ENCODE measurements at places on chromosomes 5 and 9.
A peak's percentile ranks its signal among the peaks of the same experiment; 100 is the strongest.

GRCh38 chr9:136670576-136671253, 8.0 kb downstream of the EGFL7 start:
- H3K4me1 ChIP-seq: peaks cover 9% of the 10 kb centered on the region
- no peaks in the 10 kb centered on the region for H3K27me3 ChIP-seq

DNA sequence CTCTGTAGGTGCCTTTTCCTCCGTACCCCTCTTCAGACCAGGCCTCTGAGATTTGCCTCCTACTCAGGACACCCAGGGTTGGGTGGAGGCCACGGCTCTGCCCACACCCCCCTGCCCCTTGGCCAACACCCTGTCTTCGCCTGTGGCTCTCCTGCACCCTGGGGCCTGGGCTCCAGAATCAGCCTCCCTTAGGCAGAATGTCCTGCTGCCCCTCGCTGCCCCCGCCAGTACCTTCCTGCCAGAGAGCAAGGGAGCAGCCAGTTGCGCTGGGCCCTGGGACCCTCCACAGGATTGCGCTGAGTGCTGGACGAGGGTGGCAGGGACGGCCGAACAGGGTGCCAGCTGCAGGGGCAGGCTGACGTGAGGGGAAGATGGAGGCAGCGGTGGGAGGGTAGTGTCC, 53.5 kb downstream of the COL5A1 start:
- H3K4me3 ChIP-seq: no peak overlapping the region
- no peaks in the 10 kb centered on the region for H3K27me3 ChIP-seq
- H3K36me3 ChIP-seq: no peaks in the 10 kb centered on the region
- DNase-seq: no peak

DNA sequence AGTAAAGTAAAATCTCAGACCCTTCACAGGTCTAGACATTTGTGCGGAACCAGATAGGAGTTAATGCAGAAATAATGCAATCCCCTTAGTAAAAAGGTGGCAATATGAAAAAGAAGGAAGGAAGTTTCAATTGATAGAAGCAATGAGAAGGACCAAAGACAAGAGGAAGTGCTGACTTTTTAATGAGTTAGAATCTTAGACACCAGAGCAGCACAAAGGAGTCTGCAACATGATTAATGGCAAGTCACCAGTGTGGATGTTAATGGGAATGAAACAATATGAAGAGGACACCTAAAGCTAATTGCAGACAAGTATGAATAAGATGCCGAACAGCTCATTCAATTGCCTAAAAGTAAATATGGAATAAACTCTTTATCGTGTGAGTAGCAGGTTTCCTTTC, 50.9 kb downstream of the MEGF9 start:
- peaks cover 9% of the 10 kb centered on the region for H3K36me3 ChIP-seq
- peaks cover 16% of the 10 kb centered on the region for H3K4me1 ChIP-seq
- H3K27me3 ChIP-seq: no peaks in the 10 kb centered on the region
- no peak overlapping the region for H3K4me3 ChIP-seq
- H3K27ac ChIP-seq: no peak overlapping the region

GRCh38 chr5:180137401-180138213, 66.0 kb upstream of the RNF130 start:
- H3K4me1 ChIP-seq: peaks cover 15% of the 10 kb centered on the region
- H3K4me3 ChIP-seq: no peak overlapping the region
- DNase-seq: no peak
- H3K27ac ChIP-seq: no peak overlapping the region
- H3K27me3 ChIP-seq: no peaks in the 10 kb centered on the region

GRCh38 chr9:36922548-36922947, 111.5 kb downstream of the PAX5 start:
- no peak overlapping the region for H3K4me3 ChIP-seq
- H3K27me3 ChIP-seq: no peaks in the 10 kb centered on the region

- peak overlapping the region; percentile 70 for H3K4me3 ChIP-seq
- H3K36me3 ChIP-seq: no peaks in the 10 kb centered on the region
- DNase-seq: no peak
- H3K4me1 ChIP-seq: peaks cover 3% of the 10 kb centered on the region
Measured at GRCh38 chr9:69760278-69760610, 433 bp upstream of the PTAR1 start.

DNA sequence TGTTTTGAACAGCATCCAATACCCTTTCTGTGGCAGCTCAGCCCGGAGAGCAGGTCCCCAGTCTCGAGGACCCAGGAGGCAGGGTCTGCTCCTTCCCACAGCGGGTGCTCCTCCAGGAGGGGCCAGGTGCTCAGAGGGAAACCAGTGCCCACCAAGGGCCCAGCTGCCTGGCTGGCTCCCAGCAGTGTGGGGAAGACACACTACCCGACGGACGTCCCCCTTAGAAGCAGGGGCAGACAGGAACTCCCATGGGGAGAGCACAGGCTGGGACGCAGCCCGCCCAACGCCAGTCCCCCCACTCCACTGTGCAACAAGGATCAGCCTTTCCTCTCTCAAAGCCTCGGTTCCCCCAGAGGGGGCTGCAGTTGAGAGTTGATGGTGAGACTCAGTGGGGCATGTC, 57.6 kb downstream of the ADAMTS2 start:
- H3K27me3 ChIP-seq: no peaks in the 10 kb centered on the region
- no peak for DNase-seq

DNA sequence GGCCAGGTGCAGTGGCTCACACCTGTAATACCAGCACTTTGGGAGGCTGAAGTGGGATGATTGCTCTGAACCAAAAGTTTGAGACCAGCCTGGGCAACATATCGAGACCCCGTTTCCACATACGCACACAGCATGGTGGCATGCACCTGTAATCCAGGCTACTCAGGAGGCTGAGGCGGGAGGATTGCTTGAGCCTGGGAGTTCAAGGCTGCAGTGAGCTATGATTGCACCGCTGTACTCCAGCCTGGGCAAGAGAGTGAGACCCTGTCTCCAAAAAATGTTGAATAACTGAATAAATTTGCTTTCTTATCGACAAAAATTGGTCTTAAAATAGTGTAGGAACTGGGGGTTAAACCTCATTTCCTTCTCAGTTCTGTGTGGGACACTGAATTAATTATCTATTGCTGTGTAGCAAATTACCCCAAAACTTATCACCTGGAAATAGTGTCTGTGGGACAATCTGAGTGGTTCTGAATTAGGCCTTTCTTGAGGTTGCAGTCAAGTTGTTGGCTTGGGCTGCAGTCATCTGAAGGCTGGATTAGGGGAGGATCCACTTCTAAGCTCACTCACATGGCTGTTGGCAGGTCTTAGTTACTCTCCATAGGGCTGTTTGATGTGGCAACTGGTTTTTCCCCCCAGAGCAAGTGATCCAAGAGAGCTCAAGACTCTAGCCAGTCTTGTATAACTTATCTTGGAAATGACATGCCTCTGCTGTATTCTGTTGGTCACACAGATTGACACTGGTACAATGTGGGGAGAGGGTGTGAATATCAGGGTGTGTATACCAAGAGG, 2.0 kb downstream of the SNX30 start:
- DNase-seq: no peak
- no peaks in the 10 kb centered on the region for H3K27me3 ChIP-seq
- H3K4me3 ChIP-seq: no peak overlapping the region
- H3K36me3 ChIP-seq: no peaks in the 10 kb centered on the region
- H3K27ac ChIP-seq: no peak overlapping the region

DNA sequence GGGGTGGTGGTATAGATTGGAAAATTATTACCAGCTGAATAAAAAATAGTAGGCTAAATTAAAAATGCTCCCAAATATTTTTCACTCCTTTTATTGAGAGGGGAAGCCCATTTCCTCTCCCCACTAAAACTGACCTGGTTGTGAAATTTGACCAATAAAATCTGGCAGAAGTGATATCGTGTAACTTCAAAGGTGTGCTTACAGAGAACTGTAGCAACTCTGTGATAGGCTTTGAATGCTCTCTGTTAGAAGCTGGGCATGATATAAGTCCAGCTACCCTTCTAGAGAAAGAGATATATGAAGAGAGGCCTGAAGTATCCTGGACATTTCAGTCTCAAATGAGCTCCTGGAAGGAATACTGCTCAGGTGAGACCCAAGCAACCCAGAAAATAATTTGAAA, 10.2 kb upstream of the RFK start:
- H3K4me3 ChIP-seq: no peak overlapping the region
- no peaks in the 10 kb centered on the region for H3K36me3 ChIP-seq
- H3K27ac ChIP-seq: no peak overlapping the region
- DNase-seq: no peak
- H3K27me3 ChIP-seq: no peaks in the 10 kb centered on the region
- H3K4me1 ChIP-seq: no peaks in the 10 kb centered on the region

DNA sequence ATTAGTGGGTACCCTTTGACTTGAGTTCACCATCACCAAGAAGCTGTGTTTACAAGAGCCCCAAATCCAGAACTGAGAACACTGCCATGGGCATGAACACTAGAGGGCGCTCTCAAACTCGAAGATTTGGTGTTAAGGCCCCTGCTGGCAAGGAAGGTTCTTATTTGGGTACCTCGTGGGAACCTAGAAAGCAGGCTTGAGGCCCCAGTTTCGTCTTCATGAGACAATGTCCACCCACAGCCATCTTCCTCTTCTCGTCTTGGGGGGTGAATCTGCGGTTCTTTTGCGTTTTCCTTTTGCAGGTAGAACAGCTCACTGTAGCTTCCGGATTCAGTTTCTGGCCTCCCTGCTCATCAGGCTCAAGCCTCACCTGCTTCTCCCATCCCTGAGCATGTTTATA, 184.0 kb downstream of the SEMA5A start:
- peaks cover 2% of the 10 kb centered on the region for H3K36me3 ChIP-seq
- DNase-seq: peak; percentile 64
- H3K4me1 ChIP-seq: peaks cover 3% of the 10 kb centered on the region
- H3K4me3 ChIP-seq: no peak overlapping the region
- H3K27ac ChIP-seq: no peak overlapping the region
- no peaks in the 10 kb centered on the region for H3K27me3 ChIP-seq

GRCh38 chr9:104617418-104617817, 586 bp downstream of the OR13C9 start:
- no peaks in the 10 kb centered on the region for H3K4me1 ChIP-seq
- H3K36me3 ChIP-seq: no peaks in the 10 kb centered on the region
- DNase-seq: no peak

GRCh38 chr9:73219985-73220626, 68.4 kb downstream of the ANXA1 start:
- no peak overlapping the region for H3K27ac ChIP-seq
- no peaks in the 10 kb centered on the region for H3K36me3 ChIP-seq
- DNase-seq: no peak
- H3K27me3 ChIP-seq: no peaks in the 10 kb centered on the region
- no peaks in the 10 kb centered on the region for H3K4me1 ChIP-seq
- H3K4me3 ChIP-seq: no peak overlapping the region

- H3K27ac ChIP-seq: no peak overlapping the region
- H3K36me3 ChIP-seq: no peaks in the 10 kb centered on the region
- no peaks in the 10 kb centered on the region for H3K27me3 ChIP-seq
- no peak for DNase-seq
- H3K4me3 ChIP-seq: no peak overlapping the region
- no peaks in the 10 kb centered on the region for H3K4me1 ChIP-seq
Measured at GRCh38 chr9:26789959-26790358, 102.6 kb downstream of the CAAP1 start.

- H3K36me3 ChIP-seq: peaks cover 18% of the 10 kb centered on the region
- no peaks in the 10 kb centered on the region for H3K27me3 ChIP-seq
- H3K27ac ChIP-seq: no peak overlapping the region
- no peak overlapping the region for H3K4me3 ChIP-seq
- no peak for DNase-seq
- no peaks in the 10 kb centered on the region for H3K4me1 ChIP-seq
Measured at GRCh38 chr9:101477736-101478135, 42.2 kb upstream of the ALDOB start.

DNA sequence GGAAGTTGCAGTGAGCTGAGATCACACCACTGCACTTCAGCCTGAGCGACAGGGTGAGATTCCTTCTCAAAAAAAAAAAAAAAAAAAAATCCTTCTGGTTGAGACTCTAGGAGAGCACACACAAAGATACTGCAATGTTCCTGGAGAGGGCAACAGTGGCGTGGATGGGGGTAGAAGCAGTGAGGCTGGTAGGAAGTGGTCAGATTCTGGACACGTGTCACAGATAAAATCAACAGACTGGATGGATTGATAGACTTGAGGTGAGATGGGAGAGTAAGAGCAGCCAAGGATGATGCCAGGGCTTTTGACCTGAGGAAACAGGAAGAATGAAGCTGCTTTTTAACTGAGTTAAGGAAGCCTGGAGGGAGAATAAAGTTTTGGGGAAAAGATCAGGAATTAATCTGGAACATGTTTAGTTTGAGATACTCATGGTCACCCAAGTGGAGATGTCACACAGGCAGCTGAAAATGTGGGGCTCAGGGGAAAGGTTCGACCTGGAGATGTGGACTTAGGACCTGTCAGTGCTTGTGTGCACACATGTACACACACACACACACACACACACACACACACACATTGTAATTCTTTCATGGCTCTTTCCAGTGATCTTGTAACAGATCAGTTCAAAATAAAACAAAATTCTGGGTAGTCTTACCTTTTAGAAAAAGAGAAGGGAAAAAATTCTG, 88.1 kb downstream of the FANCC start:
- DNase-seq: no peak
- peaks cover 3% of the 10 kb centered on the region for H3K4me1 ChIP-seq
- no peak overlapping the region for H3K27ac ChIP-seq
